ENCODE measurements at places on chromosomes 2 and 18.

- no peak for DNase-seq
Measured at GRCh38 chr2:6999211-6999877, 82.1 kb downstream of the RNF144A start.

GRCh38 chr2:212135739-212136138 is 402.9 kb downstream of the ERBB4 start:
- DNase-seq: no peak

DNA sequence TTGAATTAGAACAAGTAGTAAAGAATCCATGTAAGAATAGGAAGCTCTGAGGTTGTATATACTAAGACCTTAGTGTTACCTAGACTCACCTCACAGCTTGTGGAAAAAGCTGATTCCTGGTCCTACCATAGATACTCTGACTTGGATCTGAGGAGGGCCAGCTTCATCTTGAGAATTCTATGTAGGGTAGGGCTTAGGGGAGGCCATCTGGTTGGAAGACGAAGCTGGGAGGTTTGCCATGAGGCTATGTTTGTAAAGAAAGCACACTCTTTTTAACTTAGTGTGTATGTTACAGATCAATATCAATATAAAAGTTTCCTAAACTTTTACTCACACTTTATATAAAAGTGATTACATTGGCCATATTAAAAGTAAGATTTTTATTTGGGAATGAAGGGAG is 77.1 kb upstream of the GALNT5 start:
- no peak for DNase-seq

GRCh38 chr18:22377769-22378168 is 39.9 kb downstream of the CTAGE1 start:
- DNase-seq: no peak

DNA sequence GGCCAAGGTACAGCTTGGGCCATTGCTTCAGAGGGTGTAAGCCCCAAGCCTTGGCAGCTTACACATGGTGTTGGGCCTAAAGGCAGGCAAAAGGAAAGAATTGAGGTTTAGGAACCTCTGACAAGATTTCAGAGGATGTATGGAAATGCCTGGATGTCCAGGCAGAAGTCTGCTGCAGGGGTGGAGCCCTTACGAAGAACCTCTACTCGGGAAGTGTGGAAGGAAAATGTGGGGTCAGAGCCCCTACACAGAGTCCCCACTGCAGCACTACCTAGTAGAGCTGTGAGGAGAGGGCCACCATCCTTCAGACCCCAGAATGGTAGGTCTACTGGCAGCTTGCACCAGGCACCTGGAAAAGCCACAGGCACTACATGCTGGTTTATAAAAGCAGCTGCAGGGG is 124.2 kb downstream of the RPIA start:
- no peak for DNase-seq

- no peak for DNase-seq
Measured at GRCh38 chr2:236122236-236122635, 46.0 kb downstream of the GBX2 start.

DNA sequence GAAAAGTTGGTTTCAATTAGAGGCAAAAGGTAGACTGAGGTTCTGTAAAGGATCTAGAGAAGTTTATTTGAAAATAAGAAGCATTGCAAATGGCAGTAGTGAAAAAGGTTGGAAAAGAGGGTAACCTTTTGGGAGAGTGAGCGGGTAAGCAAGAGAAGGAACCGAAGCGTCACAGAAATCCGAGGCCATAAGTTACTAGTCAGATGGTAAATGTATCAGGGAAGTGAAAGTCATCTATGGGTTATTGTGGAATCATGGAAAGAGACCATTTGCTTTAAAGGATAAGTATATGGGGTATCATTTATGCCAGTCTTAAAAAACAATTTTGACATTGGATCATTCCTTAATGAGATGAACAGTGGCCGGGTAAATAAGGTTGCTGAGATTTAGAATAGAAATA is 30.5 kb downstream of the EML4 start:
- DNase-seq: no peak

DNA sequence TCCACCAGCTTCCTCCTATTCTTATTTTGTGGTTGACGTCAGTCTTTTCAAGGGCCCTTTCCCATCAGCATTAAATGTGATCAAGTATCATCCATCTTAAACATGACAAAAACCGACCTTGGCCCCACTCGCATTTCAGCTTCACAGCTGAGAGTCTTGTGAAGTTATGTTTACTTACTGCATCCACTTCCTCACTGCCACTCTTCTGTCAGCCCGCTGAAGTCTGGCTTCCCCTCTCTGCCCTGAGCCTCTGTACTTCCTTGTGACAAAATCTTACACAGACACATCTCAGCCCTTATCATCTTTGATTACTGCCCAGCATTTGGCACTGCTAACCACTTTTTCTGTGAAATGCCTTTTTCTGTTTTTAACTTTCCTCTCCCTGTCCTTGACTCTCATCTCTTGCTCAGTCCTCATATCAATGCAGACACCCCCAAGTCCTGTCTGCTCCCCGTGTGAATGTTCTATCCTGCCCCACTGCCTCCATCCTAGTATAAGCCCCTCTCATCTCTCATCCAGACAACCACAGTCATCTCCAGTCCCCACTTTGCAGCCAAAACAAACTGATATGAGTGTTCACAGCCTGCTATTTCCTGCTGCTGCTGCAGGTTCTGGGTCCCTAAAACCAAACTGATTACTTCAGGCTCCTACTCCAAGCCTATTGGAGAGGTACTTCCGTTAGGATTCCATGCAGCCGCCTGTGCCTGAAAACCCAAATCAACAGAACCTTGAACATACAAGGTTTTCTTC is 31.4 kb downstream of the FOSL2 start:
- DNase-seq: peak; percentile 31

GRCh38 chr2:217694291-217694690 is 308.5 kb downstream of the TNS1 start:
- DNase-seq: no peak

DNA sequence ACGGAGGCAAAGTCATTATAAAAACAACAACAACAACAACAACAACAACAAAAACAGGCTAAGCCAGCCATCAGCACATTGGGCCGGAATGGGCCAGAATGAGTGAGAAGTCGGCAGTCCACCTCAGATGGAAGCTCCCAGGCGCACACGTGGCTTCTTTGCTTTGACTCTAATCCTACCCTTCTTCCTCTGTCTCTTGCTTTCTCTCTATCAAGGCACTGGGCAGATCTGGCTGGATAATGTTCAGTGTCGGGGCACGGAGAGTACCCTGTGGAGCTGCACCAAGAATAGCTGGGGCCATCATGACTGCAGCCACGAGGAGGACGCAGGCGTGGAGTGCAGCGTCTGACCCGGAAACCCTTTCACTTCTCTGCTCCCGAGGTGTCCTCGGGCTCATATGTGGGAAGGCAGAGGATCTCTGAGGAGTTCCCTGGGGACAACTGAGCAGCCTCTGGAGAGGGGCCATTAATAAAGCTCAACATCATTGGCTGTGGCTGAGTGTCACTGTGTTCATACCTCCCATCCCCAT is 52.2 kb downstream of the MARCO start:
- no peak for DNase-seq

GRCh38 chr2:189249901-189250300 is 70.3 kb upstream of the COL5A2 start:
- DNase-seq: no peak

DNA sequence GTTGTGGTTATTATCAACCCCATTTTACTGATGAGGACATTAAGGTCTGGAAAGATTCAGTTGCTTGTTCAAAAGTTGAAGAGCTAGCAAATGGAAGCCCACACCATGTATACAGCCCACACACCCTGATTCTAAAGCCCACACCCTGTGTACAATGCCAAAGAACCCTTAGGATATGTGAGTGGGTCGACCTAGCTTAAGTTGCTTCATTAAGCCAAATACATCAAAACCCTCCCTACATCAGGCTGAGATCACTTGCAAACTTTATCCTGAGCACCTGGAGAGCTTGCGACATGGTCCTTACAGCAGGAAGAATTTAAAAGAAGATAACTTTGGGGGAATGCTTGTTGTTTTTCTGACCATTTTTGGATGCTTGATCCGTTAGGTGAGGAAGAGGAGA is 435 bp upstream of the ARHGAP25 start:
- no peak for DNase-seq

GRCh38 chr2:101114815-101115214 is 36.4 kb downstream of the TBC1D8 start:
- DNase-seq: no peak

- DNase-seq: no peak
Measured at GRCh38 chr2:208541989-208542464, 135.4 kb downstream of the PTH2R start.

DNA sequence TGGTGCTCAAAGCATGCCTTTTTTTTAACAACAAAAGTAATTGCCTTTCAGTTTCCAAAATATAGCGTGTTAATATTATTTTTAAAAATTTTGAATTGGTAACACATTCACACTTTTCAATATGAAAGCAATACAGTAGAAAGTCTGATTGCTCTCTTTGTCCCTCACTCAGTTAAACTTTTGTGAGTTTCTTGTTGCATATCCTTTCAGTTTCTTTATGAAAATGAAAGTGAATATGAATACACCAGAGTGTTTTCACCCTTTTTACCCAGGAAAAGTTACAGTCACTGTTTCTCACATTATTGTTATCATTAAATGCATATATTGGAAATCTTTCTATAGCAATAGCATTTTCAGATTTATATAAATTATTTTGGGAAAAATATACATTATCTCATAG is 377.4 kb upstream of the CRIM1 start:
- no peak for DNase-seq

GRCh38 chr2:17182399-17182798 is 335.8 kb downstream of the RAD51AP2 start:
- DNase-seq: no peak

DNA sequence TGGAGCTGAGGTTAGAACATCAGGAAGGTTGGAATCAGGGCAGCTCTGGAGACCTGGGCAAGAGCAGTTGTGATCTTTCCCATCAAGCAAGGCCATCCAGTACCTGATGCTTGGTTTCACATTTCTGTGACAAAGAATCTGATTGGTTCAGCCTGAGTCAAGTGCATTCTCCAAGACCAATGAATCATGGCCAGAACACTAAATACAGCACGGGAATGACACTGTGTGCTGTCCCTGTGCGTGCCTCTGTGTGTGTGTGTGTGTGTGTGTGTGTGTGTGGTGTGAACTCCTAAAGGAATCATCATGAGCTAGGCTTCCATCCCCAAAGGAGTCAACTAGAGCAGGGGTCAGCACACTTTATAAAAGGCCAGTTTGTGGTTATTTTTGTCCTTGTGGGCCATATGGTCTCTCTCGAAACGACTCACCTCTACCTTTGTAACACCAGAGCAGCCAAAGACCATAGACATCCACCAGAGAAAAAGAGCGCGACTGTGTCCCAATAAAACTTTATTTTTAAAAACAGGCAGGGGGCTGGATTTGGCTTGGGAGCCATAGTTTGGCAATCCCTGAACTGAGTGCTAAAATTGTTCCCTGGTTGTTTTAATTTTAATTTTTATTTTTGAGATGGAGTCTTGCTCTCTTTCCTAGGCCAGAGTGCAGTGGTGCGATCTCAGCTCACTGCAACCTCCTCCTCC is 99.7 kb downstream of the INHBB start:
- no peak for DNase-seq

DNA sequence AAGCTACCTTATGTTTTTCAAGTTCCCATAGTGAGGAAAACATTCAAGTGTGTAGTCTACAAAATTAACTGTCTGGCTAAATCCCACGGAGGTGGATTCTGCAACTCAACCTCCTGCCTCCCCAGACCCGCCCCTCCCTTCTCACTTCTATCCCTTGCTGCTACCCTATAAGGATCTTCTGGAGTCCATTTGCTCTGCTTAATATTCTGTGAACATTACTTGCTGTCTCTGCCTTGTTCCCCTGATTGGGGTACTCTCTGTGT is 163.2 kb downstream of the KCNE4 start:
- no peak for DNase-seq

- no peak for DNase-seq
Measured at GRCh38 chr18:75037689-75037955, 171.3 kb downstream of the PTGR3 start.

- DNase-seq: no peak
Measured at GRCh38 chr2:173149491-173149890, 73.8 kb downstream of the MAP3K20 start.

DNA sequence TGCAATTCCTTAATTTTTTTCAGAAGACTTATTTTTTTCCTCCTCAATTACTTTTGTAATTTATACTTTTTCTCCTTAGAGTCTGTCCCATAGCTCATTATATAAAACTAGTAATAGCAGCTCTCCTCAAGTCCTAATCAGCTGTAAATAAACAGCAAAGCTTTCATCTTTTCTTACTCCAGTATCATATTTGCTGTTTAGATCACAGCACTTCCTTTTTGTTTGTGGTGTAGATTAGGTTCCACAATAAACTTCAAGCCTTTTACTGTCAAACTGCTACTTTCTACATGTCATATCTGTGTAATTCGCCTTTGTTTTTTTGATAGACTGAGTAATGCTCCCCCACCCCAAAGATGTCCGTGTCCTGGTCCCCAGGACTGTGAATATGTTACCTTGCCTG is 25.5 kb downstream of the GCG start:
- DNase-seq: no peak

DNA sequence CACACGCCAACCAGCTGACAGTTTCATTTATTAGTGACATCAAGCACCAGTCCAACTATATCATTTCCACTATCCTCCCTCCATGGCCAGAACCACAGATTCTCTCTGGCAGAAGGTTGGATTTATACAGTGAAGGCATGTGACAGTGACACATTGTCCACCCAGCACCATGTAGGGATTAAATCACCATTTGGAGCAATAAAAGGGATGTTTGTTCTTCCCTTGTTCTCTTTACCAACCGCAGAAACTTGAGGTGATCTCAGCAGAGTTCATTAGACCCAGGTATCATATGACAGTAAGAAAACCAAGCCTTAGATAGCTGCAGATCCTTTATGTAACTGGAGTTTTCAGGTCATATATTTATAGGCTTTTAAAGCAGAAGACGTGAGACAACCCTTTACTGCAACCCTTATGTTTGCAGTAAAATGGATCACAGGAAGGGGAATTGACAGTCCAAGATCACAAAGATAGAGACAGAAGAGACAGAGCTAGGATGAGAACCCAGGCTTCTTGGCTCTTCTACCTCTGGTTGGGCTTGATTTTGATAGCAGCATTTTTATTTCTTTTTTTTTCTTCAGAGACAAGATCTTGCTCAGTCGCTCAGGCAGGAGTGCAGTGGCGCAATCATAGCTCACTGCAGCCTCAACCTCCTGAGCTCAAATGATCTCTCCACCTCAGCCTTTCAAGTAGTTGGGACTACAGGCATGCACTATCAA is 80.1 kb downstream of the XDH start:
- DNase-seq: no peak

DNA sequence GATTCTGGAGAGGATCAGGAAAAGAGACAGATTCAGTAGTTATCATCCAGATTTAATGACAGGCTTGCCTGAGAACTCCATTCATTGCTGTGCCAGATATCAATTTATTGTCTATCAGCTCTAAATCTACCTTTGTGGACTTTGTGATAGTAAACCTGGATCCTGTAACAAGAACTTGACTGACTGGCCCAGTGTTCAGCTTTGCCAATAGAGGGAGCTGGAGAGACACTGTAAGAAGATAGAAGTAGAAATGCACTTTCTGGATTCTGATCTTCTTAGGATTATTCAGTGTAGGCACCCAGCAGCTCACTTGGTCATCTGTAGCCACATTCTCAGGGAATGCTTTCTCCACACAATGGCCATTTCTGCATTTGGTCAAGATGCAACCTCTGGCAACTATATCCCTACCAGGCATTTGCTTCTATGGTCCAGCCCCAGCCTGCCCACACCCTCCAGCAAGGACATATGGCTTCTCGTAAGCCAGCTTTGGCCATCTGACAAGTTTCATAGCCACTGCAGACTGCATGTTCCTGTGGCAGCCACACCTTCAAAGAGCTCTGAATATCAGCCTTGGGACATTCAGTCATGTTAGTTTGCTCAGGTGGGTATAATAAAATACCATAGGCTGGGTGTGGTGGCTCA is 6.1 kb upstream of the SERPINB8 start:
- no peak for DNase-seq
